ENCODE measurements at places on chromosomes 4 and X. TPM values are rescaled to one million over a fixed set of nuclear protein-coding genes. Genes with fewer than 3 reads are reported as not detected.

- no peak for DNase-seq
These were observed 137.4 kb downstream of the DCLK2 start for GRCh38 chr4:150215601-150216000.

DNA sequence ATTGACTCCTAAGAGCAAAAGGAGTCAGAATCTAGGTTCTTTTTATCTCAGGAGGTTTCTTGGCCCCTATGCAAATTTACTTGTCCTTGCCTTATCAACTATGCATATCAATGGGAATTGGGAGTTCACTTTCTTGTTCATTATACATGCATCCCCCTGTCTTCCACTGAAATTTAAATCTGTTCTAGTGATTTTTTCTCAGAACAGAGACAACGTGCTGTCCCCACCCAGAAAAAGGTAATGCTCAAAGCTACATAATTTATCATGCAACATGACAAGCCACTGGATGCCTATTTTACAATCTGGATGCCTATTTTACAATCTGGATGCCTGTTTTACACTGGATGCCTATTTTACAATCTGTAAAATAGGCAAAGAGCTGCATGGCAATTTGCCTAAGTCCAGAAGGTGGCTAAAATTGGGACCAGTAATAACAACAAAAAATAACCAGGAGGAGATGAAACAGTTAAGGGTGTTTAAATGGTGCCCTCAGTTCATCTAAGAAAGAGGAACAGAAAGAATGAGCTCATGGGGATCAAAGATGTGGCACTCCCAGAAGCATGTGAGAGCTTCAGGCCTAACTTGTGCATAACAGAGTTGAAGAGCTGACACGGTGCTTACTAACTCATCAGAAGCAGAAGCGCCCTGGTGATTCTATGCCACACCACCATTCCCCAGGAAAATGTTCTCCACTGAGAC is 537.8 kb upstream of the BOD1L1 start:
- no peak for DNase-seq

DNA sequence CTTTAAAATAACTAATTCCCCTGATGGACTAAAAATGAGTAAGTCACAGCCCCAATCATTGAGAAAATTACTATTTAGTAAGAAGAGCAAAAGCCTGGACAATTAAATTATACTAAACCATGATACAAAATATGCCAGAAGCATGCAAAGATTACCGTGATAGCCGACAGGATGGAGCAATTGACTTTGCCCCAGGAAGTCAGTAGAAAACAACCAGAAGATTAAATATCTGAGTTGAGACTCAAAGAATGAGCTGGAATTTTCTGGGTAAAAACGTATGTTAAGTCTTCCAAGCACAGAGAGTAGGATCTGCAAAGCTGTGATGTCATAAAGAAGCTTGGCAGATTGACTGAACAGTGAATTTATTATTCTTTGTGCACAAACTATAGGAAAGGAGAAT is 816.1 kb upstream of the TENM3 start:
- DNase-seq, result no peak

- peak; percentile 94 for DNase-seq
These were observed at the start of gene ANXA5 for GRCh38 chr4:121696581-121697461. Gene ANXA5 (minus strand): TSS chr4:121696980. CDS start chr4:121696589, 391 bp downstream.

- DNase-seq, result no peak
These were observed 161.7 kb downstream of the BRWD3 start for GRCh38 chrX:80648023-80648422.

DNA sequence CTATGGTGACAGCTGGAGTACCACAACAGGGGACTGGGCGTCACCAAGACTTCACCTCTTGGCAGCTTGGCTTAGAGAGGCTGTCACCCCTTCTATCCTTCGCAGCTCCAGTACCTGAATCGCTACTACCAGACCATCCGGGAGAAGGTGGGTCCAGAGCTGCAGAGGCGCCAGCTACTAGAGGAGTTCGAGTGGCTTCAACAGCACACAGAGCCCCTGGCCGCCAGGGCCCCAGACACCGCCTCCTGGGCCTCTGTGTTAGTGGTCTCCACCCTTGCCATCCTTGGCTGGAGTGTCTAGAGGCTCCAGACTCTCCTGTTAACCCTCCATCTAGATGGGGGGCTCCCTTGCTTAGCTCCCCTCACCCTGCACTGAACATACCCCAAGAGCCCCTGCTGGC is 11.6 kb upstream of the SASH3 start:
- no peak for DNase-seq

GRCh38 chr4:33381816-33382215 is 2661.6 kb downstream of the PCDH7 start:
- no peak for DNase-seq

DNA sequence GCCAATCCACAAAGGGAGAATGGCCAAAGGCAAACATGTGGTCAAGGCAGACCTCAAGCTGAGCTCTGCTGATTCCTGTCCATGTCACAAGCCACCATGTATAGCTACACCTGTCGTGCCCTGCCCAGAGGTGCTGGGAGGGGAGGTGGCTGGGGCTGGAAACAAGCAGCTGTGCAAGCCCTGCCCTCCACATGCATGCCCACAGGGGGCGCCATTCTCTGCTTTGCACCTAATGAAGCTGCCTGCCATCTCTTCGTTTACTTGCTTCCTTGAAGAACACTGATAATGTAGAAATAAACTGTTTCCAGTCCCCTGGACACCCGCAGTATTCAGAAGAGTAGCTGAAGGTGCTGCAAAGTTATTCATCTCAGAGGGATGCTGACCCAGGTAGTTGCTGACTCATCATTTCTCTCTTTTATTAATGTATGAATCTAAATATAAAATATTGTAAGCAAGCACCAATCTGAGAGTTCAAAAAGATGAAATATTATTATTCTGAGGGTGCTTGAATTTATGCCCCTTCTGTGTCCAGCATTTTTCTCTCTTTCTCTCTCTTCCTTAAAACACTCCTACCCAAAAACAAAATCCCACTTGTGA is 278.6 kb downstream of the ADGRA3 start:
- DNase-seq, result no peak

- no peak for DNase-seq
These were observed 5.1 kb downstream of the P2RY4 start for GRCh38 chrX:70254909-70255308.

DNA sequence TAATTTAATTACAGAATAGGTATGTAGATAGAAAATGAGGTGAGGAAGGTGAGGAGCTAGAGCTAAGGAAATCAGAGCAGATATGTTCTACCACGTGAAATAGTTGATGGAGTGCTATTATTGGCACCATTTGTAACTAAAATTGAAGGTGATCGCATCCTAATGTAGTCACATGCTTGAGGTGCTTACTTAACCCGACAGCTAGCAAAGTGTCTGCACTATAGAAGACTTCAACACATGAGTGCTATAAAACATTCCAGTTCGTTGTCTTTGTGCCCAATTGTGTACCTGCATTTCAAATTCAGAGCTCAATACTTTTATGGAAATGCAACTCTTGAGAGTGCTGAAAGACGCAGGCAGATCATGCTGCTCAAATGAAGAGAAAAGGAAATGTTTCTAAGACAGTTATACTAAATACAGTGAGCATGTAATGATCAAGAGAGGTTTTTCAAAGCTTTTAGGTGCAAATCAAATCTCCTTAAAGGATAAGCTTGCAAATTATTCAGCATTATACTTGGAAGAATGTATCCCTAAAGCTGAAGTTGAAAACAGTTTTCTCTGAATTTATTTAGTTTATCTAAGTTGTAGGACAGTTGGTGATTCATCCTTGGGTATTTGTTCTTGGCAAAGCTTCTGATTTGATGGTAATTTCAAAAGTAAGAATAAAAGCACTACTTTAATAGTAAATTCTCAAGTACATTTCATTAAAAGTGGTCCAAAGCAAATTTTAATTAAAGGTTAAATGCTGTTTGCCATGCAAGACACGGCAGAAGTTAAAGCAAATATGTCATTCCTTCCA is 223.9 kb upstream of the EPHA5 start:
- DNase-seq, result no peak

- no peak for DNase-seq
These were observed 376.4 kb upstream of the NOCT start for GRCh38 chr4:138639018-138639741.

- DNase-seq, result no peak
These were observed 4.7 kb downstream of the GLRB start for GRCh38 chr4:157080605-157081004.

- no peak for DNase-seq
These were observed 260.1 kb upstream of the FTHL17 start for GRCh38 chrX:31331928-31332327.

DNA sequence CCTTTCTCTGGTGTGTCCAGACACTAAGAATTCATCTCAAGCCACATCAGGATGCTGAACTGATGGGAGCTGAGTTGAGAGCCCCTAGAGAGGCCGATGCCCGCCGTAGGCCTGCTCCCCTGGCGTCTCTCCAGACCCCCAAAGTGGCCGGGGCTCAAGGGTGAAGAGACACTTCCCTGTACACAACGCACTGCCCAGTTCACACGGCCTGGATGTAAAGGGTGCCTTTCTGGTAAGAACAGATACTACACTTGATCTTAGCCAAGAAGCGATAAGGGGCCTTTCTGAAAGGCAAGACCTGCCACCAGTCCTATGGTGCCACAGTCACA is 5.1 kb upstream of the TREX2 start:
- DNase-seq, result no peak

DNA sequence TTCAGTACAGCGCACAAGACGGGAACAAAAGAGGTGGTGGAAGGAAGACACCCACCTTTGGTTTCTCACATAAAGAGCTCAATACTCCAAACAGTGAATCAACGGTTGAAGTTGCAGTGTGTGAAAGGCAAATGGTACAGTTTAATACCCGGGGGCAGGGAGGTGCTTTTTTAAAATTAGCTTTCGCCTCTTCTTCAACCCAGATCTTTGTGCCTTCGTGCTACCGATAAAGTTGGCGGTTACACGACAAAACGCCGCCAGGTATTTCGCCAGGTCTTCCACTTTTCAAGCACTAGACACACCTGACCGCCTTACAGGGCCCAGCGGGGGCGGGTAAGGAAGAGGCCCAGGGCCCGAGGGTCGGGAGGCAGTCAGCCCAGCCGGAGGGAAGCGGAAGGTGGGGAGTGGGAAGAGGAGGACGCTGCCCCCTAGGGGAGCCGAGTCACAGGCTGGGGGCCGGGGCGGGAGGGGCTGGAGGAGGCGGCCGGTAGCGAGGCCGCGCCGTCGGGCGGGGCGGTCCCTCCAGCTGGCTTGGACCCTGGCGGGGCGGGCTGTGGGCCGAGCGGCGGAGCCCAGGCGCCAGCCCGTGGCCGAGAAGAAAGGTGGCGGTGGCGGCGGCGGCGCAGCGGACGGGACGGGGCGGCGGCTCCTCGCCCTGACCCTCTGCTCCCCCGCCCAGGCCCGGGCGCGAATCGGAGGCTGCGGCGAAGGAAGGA is 16.0 kb downstream of the UTP3 start:
- DNase-seq, result peak; percentile 96

DNA sequence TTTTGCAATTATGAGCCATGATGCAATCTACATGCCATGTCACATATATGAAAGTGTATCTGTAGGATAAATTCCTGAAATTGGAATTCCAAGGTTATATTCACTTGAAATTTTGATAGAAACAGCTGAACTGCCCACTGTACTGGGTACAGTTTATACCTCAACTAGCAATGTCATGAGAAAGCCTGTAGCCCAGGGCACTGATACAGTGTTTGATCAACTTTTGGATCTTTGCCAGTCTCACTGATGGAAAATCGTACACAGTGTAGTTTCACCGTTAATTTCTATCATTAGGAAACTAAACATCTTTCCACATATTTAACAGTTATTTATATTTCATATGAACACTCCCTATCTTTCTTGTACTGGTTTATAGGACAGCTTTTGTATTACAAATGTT is 34.2 kb downstream of the TAPT1 start:
- DNase-seq, result no peak

DNA sequence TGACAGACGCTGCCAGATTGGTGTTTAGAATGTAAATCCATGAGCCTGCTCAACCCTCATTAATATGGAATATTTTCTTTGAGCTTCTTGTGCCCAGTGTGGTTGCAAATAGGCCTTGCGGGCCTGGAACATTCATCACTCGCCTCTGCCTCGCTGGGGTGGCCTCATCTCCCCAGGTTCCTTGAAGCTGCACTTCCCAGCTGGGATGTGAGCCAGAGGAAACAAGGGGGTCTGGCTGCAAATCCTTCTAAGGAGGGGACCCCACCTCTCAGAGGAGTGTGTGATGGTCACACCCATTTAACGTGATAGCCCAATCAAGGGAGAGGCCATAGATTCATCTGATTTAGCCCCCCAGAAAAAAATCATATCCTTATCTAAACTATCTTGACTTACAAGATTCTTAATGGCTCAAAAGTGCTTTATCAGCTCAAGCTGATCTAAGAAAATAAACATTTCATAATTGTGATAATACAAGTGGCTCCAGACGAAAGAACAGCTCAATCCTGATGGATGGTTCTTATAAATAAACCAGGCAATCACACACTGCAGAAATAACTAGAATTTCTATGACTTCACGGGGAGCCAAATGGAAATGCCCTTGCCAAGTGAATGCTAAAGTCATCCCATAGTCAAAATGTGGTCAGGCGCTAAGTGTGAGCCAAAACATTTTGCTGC is 189.9 kb downstream of the PTTG2 start:
- no peak for DNase-seq

- no peak for DNase-seq
These were observed 59.8 kb downstream of the ARSJ start for GRCh38 chr4:113919611-113920010.

- DNase-seq, result no peak
These were observed at the start of gene ALPK1 for GRCh38 chr4:112296949-112297880. Gene ALPK1 (plus strand): TSS chr4:112297369.

DNA sequence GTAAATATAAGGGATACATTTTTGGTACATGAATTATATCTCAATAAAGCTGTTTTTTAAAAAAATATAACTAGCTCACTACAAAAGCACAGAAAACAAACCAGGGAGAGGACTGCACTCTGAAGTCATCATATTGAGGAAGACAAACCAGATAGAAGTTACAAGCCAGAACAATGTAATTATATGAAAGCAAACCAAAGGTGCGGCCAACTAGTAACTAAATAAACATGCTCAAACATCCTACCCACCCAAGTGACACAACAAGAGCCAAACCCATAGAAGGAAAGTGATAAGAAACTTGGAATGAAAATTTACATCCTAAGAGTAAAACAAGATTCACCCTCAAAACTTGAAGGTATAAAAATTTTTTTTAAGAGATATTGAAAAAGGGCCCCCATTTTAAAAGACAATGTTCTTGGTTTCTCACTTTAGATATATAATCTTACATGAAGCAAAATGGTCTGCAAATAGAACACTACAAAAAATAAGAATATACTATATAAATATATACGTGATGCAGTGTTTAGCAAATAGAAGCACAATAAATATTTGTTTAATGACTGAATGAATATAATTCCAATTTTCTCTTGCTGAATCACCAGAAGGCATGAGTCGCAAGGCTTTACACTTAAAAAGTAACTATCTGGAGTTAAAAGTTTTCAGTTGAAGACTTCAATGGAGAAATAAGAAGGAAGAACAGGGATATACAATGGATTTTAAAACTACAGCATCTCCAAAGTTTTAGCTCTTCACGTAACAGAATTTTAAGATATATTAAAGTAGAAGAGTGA is 4.0 kb upstream of the SH3D19 start:
- no peak for DNase-seq

GRCh38 chr4:122633211-122633610 is 12.3 kb upstream of the IL21 start:
- DNase-seq, result peak; percentile 3

UXT gene
- polyA plus RNA-seq, result 210 TPM

GLUD2 gene
- 3.2 TPM for polyA plus RNA-seq

MAGEC2 gene
- polyA plus RNA-seq, result not detected

RPS6KA6 gene
- polyA plus RNA-seq, result 4.7 TPM

PAGE2 gene
- polyA plus RNA-seq, result not detected

AR gene
- polyA plus RNA-seq, result 1.6 TPM

MAGEB2 gene
- not detected for polyA plus RNA-seq
